COR-L47 (cell line): ENCODE measurements at places on chromosomes 5 and 9.

GRCh38 chr9:134716067-134716466, 74.5 kb downstream of the COL5A1 start:
- no peak for DNase-seq

DNA sequence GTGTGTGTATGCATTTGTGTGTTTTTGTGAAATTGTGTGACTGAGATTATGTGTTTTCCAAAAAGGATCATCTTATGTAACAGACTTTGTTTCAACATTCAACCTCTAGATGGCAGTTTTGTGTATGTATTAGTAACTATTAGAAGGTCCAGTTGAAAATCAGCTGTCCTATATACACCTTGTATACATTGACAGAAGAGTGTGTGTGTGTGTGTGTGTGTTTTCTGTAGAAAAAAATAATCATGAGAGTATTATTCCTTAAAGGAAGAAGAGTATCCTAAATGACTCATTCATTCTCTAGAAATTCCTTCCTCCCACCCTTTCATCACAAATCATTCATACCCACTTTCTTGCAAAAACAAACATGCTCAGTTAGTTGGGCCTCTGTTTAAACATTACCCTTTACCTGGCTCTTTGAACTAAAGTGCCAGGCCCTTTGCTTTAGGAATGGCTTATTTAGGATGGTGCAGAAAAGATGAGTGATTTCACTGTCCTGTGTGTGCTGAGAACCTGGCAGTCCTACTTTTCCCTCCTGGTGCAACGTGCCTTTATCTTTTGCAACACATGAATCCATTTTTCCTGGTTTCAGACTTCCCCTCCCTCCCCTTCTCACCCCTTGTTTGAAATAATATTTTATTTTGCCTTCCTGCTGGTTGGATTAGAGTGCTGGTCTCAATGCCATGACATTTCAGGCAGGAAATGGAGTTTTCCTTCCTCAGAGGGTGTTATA, 152.2 kb downstream of the ARHGAP26 start:
- peak; percentile 40 for DNase-seq

- no peak for DNase-seq
These were observed 11.5 kb downstream of the GPR150 start for GRCh38 chr5:95631255-95631958.

DNA sequence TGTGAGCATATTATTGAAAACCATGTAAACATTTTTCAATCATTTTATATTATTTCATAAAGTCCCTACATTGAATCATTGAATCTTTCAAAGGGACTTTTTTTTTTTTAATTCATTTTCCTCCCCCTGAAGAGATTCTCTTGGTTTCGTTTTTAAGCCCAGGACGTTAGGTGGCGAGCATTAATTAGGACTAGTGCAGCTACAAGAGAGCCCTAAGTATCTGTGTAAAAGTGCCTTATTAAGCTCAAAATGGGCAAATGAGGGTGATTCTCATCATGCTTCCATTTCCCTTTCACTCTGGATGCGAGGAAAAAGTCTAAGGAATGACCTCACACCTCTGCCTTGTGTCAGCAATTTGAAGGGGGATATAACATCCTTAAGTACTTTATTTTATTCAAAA, 517.9 kb upstream of the ITGA1 start:
- DNase-seq: peak; percentile 73

GRCh38 chr5:150066901-150067396, 19.4 kb downstream of the CSF1R start:
- DNase-seq: no peak

GRCh38 chr5:151270599-151270998, 17.6 kb downstream of the GM2A start:
- no peak for DNase-seq

DNA sequence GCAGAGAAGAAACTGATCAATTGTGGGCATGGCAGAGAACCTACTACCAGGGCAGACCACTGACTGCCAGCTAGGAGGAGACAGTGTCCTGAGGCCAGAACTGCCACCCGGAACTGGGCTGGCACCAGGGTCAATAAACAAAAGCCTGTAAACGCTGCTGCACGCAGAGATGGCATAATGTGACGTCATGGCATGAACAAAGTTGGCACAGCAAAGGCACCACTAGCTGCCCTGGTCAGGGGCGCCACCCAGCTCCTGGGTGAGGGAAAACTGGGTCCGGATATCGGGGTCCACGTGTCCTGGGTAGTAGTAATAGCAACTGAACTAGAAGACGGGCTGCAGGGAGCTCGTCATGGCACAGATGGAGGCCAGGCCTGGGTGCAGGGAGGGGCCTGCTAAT, 32.1 kb downstream of the DYNC2I2 start:
- DNase-seq: no peak

DNA sequence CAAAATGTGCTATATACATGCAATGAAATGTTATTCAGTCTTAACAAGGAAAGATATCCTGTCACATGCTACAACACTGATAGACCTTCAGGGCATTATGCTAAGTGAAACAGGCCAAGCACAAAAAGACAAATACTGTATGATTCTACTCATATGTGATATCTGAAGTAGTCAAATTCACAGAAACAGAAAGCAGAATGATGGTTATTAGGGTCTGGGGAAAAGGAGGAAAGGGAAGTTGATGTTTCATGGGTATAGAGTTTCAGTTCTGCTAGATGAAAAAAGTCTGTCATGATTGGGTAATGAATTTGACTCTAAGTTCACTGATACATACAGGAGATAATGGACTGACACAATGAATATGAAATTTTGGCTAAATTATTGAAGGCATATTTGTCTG, 11.2 kb upstream of the RIC1 start:
- DNase-seq: no peak

- DNase-seq: no peak
These were observed 155.0 kb upstream of the COL5A1 start for GRCh38 chr9:134486596-134486995.

GRCh38 chr5:147920420-147921030, 14.2 kb upstream of the C5orf46 start:
- no peak for DNase-seq

DNA sequence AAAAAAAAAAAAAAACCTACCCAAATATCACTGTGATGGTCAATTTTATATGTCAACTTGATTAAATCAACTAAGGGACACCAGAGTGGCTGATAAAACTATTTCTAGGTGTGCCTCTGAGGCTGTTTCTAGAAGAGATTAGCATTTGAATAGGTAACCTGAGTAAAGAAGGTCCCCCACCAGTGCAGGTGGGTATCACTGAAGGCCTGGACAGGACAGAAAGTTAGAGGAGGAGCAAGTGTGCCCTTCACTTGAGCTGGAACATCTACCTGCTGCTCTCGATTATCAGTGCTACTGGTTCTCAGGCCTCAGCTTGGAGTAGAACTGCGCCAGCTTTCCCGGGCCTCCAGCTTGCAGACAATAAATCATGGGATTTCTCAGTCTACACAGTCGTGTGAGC, 88.7 kb downstream of the TLE1 start:
- DNase-seq: no peak

DNA sequence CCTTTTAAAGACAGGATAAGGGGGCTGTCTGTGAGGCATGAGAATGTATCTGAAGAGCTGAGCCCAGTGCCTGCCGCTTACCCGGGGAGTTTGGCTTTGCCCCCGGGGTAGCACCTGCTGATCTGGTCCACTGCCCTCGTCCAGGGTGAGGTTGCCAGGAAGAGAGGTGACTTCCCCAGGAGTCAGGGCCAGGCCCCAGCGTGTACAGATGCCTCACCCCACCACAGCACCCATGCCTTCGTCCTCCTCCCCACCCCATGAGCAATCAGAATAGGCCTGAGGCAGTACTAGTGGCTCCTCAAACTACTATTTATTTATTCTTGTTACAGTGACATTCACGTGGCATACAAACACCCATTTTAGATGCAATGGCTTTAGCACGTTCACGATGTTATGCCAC, 15.7 kb upstream of the AIF1L start:
- no peak for DNase-seq

DNA sequence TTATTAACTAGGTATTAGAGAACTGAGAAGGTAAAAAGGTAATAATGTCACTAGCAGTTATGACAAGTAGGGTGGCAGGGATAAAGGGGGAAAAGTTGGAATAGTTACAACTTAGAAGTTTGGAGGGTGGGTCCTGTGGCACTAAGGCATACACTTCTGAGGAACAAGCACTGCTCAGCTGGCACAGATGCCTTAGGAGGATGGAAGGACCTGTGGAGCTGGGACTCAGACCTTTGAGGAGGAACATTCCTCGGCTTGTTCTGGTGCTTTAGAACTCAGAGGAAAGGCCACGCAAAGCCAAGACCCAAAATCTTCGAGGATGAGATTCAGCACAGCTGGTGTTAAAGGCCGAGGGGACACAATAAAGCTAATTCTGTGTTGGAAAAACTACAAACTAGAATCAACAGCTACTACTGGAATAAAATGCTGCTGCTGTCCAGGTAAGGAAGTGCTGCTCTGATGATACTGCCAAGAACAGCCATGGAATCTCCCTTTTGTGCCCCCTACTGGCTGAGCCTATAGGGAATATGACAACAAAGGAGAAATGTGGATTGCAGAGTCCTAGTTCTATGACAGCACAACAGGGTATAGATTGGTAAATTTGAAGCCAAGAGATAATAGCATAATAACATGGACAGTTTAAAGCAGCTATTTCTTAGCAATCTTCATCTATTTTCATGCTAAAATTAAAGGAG, 126.7 kb downstream of the SLC25A46 start:
- no peak for DNase-seq

GRCh38 chr5:6464441-6464840, 15.8 kb downstream of the UBE2QL1 start:
- DNase-seq: no peak

- no peak for DNase-seq
These were observed 47.1 kb downstream of the C9orf57 start for GRCh38 chr9:72013292-72013760.

DNA sequence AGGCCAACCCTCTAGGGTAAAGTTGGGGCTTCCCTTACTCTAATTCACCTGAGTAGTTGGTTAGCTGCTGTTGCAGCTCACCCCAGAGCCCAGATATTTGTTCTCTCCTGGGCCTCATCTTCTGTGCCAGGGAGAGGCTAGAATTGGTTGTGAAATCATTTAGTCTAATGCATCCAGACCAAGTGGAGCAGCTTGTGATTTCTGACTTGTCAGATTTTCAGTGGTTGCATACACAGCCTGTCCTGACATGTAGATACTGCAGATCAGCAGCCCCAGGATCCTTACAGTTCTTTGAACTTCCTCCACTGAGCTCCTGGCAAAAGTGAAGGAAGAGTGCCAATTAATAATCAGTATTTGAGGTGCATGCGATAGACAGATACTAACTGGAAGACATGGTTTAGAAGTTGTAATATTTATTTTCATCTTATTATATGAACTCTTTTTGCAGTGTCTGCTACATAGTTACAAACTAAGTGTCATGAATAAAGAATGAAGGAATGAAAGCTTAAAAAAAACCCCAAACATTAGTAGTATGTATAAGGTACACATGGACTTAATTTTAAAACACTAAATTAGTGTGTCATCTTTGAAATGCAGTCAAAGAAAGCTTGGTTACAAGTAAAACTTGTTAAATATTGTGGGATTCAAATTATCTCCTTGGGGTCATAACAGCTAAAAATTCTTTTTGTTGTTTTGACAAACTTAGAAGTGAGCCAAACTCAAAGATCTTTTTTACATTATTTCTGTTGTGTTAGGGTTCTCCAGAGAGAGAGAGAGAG, 128.5 kb downstream of the VPS13A start:
- no peak for DNase-seq

GRCh38 chr9:18137815-18138214, 336.1 kb upstream of the ADAMTSL1 start:
- DNase-seq: no peak
